ENCODE measurements at places on chromosomes 3 and 15.

DNA sequence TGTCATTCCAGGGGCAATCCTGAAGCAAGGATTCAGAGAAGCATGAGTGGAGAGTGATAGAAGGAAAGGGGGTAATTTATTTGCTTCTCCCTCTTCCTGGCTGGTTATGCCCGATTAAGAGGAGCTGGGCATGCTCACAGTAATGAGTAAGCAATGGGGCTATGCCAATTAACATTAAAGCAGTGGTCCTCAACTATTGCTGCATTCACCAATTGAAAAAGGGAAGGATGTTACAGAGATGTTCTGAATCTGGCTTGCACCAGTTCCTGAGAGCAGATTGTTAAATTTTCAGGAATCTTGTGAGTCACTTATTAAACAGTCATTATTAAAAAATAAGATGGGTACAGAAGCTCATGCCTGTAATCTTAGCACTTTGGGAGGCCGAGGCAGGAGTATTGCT lies 85.9 kb upstream of the ZBTB20 start:
- no peak for DNase-seq

- DNase-seq, result no peak
Observed at GRCh38 chr15:54082836-54083492, 104.7 kb downstream of the UNC13C start.

- no peak for DNase-seq
Observed at GRCh38 chr15:32994810-32995424, 199.6 kb downstream of the FMN1 start.

GRCh38 chr3:149009732-149010131 lies 18.4 kb downstream of the GYG1 start:
- DNase-seq, result peak; percentile 2

- no peak for DNase-seq
Observed at GRCh38 chr3:100097919-100098783, 16.1 kb downstream of the FILIP1L start.

DNA sequence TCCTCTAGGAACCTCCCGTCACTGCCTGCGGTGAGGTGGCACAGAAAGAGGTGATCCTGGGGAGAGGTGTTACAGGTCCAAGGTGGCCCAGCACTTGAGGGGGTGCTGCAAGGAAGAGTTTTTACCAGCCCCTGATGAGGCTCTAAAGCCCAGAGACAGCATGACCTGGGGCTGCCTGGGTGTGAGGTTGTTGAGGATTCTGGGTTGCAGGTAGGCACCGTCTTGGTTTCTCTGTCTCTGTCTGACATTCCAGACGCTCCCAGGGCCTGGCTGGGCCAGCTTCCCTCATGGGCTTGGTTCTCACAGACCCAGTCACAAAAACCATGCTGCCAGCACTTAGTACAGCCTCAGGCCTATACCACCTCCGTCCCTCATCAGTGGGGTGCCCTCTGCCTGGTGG lies 31.1 kb downstream of the DNAJB8 start:
- DNase-seq, result no peak

DNA sequence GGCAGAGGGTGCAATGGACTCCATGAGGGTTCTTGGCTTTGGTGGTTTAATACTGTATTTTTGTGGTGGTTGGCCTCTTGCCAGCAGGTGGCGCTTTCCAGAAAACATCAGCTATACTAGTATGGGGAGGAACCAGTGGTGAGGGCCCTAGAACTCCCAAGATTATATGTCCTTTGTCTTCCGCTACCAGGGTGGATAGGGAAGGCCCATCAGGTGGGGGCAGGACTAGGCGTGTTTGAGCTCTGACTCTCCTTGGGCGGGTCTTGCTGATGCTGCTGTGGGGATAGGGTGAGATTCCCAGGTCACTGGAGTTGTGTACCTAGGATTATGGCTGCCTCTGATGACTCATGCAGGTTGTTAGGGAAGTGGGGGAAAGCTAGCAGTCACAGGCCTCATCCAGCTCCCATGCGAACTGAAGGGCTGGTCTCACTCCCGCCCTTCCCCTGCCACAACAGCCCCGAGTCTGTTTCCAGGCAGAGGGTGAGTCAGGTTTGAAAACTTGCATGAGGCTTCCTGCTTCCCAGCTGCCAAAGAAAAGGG lies 357.7 kb downstream of the OTOL1 start:
- DNase-seq, result no peak

GRCh38 chr3:41717641-41718040 lies 244.3 kb downstream of the ULK4 start:
- DNase-seq, result no peak

- no peak for DNase-seq
Observed at GRCh38 chr3:45817831-45818522, 21.6 kb upstream of the SLC6A20 start.

GRCh38 chr15:68187559-68187958 lies 17.6 kb downstream of the CALML4 start:
- no peak for DNase-seq

DNA sequence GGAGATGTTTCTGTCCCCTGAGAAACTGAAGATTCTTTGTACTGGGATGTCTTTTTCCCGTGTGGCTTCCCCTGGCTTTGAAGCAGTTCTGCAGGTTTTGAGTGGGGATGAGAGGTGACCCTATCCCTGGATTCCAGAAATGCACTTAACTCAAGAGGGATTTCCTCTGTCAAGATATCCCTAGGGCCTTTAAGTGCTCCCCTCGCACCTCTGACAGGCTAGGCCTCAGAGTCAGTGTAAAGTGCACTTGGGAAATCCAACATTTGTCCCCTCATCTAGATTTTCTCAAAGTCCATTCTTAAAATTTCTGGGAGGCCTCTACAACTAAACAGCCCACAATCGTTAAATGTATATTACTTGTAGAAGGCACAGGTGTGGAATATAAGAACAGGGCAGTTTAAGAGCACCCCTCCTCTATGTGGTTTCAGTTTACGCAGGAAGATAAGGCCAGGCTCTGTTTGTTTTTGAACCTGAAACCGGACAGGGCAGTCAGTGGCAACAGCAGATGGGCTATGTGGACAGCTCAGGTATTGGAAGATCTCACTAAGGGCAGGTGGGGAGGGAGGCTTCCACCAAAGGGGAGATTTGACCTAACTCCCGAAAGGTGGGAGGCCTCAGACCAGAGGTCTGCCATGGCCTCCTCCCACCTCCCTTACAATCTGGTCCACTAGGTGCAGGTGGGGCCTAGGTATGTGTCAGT lies 4.8 kb downstream of the C3orf52 start:
- DNase-seq, result no peak

GRCh38 chr15:72184165-72184811 lies 13.3 kb downstream of the GRAMD2A start:
- DNase-seq, result no peak

DNA sequence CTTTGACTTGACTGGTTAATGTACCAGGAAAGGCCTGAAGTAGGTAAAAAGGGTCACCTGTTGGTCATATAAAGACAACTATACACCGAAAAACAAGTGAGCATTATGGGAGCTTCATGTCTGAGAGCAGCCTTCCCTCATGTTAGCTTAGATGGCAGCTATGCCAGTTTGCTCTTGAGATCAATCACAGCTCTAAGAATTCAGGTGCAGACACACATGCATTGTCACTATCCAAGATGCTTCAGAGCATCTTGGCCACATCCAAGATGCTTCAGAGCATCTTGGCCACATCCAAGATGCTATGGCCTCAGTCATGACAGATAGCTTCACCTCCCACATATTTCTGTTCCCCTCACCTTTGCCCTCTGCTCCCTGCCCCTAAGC lies 15.5 kb downstream of the ZNF80 start:
- DNase-seq, result no peak

DNA sequence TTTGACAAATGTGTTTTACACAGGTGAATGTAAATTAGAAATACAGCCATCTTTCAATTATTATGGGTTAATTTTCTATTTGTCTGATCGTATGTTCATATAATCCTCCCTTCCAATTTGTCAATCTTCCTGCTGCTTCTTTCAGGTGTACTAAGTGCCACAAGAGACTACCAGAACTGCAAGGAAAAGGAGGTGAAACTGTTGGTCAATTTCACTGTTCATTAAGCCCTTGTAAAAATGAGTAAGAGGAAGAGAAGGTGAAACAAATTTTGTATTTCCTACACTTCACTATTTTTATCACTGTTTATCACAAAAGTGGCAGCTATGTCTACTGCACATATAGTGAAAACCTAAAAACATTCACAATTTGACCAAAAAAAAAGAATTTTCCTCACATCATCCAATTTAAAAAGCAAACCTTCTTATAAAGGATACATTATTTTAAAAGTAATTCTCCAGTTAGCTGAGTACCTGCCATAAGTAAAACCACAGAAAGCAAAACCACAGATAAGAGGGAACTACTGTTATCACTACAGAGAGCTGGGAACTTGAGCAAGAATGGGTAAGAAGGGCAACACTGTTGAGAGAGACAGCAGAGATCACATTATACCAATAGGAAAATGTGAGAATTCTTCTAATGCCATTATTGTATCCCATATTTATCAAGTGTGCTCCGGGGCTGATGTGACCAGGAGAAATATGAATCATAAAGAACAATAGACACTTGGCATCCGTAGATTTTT lies 163.0 kb downstream of the TBC1D5 start:
- no peak for DNase-seq

- no peak for DNase-seq
Observed at GRCh38 chr3:129282727-129283327, 4.2 kb downstream of the HMCES start.

GRCh38 chr15:95511671-95512070 lies 818.8 kb upstream of the NR2F2 start:
- DNase-seq, result no peak

- no peak for DNase-seq
Observed at GRCh38 chr15:68062946-68063465, 8.9 kb downstream of the PIAS1 start.

DNA sequence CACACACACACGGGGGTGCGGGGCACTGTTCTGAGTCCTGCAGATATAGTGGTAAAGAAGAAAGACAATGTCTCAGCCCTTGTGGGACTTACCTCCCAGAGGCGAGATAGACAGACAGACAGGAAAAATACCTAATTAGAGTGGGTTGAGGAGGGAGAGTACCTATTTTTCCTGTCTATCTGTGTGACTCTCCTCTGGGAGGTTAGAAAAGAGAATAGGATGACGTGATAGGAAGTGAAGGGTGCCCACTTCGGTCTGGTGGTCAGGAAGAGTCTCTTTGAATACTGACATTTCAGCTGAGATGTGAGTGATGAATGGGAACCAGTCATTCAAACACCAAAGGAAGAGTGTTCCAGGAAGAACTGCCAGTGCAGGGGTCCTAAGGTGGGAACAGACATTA lies 4.1 kb upstream of the APOD start:
- no peak for DNase-seq

- no peak for DNase-seq
Observed at GRCh38 chr3:39668420-39668819, 141.0 kb upstream of the MYRIP start.

DNA sequence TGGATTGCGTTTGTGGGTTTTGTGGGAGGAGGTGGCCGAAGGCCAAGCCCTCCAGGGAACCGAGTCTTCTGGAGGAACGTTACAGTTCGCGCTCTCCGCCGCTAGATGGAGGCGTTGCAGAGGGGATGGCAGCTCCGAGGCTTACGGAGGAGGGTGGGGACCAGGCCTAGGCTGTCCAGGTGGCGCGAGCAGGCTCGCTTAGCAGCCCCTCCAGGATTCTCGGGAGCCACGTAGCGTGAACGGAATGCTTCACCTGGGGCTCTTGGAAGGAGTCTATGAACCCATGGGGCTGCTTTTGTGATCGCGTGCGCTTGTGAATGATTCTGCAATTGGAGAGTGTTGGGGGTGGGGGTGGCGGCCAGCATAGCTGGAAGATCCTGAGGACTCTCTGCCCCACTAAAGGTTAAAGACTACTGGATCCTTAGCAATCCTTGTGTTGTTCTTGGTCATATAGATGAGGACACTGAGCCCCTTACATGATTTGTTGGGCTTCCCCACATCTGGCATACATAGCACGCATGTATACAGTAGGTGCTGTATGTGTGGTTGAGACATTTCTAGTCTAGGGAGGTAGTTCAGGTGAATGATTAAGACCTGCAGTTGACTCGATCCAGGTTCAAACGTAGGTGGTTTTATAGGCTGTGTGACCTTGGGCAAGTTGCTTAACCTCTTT lies 25.7 kb downstream of the FAM3D start:
- peak; percentile 11 for DNase-seq

DNA sequence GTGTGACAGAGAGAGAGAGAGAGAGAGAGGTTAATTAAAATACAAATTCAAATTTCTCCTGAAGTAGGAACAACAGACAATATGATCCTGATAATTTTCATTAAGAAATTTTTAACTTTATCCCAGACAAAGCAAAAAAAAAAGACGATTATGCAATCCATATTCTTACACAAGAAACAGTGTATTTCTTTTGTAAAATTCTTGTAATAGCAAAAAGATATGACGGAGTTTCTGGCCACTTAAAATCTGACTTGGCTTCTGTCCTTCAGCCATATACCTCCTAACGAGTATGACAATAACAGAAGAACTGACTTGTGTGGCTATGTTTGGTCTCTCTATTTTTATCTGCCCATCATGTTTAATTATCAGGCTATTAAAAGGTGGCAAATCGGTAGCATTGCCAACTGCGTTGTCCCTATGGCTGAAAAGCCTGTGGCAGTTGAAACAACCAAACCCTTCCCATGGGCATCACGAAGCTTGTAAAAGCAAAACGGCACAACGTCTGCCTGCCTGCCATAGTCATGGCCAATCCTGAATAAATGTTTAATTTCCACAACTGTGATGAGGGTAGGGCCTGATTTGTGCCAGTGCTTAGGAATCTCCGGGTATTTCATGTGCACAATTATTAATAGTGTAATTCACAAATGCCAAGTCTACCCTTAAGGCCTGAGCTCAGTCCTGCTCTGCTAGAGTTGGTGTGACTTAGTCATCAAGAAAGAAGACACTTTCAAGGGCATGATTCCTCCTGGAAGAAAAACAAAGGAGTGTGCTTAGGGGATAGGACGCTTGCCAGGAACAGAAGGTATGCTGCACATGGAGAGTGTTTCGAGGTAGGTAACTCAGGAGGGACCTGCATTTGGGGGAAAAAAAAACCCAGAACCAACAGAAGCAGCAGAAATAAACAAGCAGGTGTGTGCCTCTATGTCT lies 1090.2 kb downstream of the FHIT start:
- DNase-seq, result no peak

DNA sequence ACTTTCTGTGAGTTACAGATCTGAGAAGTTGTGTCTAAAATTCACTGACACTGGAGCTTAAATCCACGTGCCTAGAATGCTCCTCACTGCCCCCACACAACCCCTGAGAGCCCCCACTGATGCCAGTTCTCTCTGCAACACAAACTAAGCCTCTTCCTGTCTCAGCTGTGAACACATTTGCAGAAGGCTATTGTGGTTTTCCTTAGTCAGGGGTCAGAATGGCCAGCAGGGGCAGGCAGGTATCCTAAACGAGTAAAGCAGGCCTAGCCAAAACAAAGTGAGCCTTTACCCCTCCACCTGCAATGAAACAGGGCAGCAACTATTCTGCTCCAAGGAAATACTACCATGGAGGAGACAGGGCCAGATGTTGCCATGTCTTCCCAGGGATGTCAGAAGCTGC lies 78.6 kb downstream of the FHIT start:
- DNase-seq, result no peak

- DNase-seq, result no peak
Observed at GRCh38 chr3:46576879-46577278, 10.8 kb upstream of the LRRC2 start.
